ENCODE measurements at places on chromosomes 4 and X.
A peak's percentile ranks its signal among the peaks of the same experiment; 100 is the strongest.

DNA sequence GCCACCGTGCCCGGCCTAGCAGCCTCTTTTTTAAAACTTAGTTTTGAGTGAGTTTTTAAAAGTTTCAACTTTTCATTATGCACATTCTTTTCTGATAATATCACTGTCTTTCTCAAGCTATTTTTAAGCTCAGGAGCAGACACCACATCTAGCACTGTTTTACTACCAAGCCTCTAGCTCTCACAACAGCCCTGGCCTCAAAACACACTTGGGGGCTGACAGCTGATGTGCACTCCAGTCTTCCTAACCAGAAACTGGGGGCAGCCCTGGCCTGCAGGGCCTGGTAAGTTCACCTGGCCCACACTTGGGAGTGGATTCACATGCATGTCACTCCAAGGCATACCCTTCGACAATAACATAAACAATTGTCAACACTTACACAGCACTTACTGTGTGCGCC is 34.0 kb downstream of the CENPU start:
- no peak for DNase-seq

DNA sequence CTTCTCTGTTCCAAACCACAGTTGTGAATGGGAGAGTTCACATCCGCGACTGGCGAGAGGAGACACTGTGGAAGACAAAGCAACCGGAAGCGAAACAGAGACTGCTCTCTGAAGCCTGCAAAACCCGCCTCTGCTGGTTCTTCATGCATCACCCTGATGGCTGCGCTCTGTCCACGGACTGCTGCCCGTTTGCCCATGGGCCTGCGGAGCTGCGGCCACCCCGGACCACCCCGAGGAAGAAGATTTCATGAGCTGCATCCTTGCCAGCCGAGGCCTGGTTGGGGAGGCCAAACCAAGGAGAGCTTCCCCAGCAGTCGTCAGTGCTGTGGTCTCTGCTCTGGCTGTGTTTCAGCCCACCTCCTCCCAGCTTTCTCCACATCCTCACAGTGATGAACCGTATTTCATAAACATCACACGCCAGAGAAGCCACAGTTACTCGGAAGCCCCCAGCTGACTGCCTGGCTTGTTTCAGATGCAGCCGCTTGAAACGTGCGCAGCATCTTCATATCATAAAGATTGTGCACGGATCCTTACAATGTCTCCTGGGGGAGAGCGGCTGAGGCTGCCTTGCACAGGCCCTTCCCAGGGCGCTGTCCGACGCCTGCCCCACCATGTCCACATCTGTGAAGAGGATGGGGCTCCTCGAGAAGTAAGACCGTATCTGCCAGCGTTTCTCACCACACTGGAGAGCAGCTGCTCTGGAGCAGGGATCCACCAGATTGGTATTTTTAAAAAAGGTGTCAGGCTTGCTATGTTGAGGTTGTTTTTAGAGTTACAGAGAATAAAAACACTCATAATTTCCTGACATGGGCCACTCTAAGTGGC is 35.4 kb downstream of the TRMT44 start:
- no peak for DNase-seq

- peak; percentile 18 for DNase-seq
These were observed 114.6 kb downstream of the UBE2K start for GRCh38 chr4:39812500-39812899.

- no peak for DNase-seq
These were observed 34.0 kb downstream of the RNF175 start for GRCh38 chr4:153725831-153726154.

GRCh38 chr4:67512501-67512900 is 32.8 kb downstream of the CENPC start:
- no peak for DNase-seq

DNA sequence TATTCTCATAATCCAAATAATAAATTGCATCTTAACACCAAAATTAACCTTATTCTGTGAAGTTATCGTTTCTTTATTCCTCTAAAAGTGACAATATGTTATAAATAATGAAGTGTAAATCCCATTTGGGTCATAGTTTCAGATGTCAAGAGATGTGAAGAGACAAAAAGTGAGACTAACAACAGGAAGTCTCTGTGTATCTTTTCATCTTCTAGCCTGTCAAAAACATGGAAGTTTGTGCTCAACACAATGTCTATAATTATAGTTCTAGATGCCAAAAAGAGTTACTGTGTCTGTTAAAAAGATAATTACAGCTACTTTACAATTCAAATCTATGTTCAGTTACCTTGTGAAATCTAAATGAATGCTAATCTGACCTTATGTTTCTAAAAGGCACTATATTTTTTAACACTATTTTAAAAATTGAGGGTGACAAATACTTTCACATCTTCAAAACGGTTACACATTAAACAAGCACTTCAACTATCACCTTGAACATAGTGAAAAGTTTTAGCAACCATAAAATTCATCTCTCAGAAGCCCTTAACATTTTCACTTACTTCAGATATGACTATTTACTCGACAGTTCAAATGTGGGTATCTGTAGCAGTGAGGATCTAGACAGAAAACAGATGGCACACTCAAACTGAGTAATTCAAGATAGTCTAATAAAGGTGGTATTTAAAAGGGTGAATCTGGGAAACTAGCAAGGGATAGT is 509.8 kb downstream of the ARAP2 start:
- no peak for DNase-seq

DNA sequence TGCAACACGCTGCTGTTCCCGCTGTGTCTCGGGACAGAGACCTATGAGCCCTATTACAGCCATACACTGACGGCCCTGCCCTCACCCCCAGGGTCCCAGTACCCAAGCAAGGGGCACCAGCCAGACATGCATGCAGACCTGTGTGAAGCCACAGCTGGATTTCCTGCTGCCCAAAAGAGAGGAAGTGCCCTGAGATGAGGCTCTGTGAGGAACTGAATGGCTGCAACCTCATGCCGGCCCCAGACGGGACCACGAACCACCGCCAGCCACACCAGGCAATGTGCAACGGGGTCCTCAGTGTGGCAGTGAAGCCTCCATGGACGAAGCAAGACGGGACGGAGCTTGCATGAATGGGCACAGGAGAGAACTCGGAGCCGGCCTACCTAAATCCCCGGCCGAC is 21.1 kb downstream of the CTBP1 start:
- DNase-seq = no peak

- no peak for DNase-seq
These were observed 5.6 kb upstream of the BANK1 start for GRCh38 chr4:101784957-101785356.

- DNase-seq = no peak
These were observed 154.4 kb upstream of the TLL1 start for GRCh38 chr4:165718660-165719059.

- no peak for DNase-seq
These were observed 86.3 kb downstream of the ZNF827 start for GRCh38 chr4:145852256-145852839.

DNA sequence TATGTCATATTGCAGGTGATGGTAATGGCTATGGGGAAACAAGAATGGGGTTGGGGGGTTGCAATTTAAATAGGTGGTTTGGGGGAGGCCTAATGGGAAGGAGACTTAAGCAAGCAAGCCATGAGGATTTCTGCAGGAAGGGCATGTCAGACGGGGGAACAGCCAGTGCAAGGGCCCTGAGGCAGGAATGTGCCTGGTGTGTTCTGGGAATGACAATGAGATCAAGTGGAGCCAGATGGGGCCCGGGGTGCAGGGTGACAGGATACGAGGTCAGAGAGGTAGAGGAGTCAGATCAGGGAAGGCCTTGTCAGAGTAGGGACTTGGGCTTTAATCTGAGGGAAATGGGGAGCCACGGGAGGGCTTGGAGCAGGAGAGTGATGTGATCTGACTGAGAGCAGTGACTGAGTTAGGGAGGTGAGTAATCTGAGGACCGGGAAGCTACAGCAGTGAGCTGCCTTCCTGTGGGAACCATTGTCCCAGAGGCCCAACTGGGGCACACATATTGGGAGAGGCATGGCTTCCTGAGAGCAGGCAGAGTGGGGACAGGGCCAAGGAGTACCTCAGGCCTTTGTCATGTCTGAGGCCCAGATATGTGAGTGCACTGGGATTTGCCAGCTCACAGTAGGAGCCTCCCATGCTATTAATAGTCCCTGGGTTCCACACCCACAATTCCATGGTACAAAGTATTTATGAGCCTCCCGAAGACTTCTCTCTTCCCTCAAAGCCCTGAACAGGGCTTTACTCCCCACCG is 139.8 kb downstream of the BCOR start:
- no peak for DNase-seq

- DNase-seq = no peak
These were observed 86.0 kb upstream of the AFAP1 start for GRCh38 chr4:8025668-8026067.

- DNase-seq = no peak
These were observed 125.5 kb upstream of the NRK start for GRCh38 chrX:105696870-105697269.

DNA sequence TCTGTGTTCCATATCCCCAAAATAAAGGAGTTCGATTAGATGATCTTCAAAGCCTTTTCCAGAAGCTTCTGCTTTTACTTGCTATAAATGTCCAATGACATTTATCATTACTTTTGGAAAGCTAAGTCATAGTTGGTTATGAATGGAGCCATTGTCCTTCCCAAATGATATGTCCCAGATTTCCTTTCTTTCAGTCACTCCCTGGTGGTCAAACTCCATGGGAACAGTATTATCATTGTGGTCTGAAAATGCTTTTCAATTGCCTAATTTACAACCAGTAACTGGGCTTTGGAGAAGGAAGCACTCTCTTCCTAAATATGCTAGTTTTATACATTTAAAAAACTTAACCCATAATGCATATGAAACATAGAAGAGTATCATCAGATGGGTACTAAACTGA is 571.5 kb upstream of the AMOT start:
- no peak for DNase-seq

- no peak for DNase-seq
These were observed 8.9 kb downstream of the CLCN4 start for GRCh38 chrX:10165580-10166247.

- no peak for DNase-seq
These were observed 96.9 kb upstream of the CITED1 start for GRCh38 chrX:72402614-72403013.

GRCh38 chr4:7051905-7052304 is 8.7 kb downstream of the TADA2B start:
- no peak for DNase-seq

DNA sequence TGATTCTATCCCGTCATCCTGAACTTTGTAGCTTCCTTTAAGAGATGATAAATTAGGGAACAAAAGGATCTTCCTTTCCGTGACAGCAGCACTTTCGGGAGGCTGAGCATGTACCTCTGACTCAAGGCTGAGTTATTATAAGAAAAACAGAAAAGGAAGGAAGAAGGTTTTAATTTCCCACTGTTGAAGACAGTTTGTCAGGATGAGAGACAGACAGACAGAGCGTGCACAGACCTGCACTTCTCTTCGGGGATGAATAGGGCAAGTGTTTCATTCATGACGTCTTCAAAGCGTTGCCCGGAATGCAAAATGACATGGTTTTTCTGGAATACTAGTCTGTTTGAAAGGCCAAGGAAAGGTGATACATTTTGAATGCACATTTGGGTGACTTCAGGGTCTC is 405.3 kb upstream of the FAT1 start:
- DNase-seq = no peak

DNA sequence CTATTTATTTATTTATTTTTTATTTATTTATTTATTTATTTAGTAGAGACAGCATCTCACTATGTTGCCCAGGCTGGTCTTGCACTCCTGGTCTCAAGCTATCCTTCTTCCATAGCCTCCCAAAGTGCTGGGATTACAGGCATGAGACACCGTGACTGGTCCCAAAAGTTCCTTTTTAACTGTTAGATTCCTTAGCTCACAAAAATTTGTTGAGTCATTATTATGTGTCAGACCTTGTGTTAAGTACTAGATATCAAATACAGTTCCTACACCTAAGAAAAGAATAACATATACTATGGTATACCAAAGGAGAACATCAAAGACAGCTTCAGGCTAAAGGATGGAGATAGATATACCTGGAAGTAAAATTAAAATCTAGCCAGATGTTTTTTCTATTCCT is 11.6 kb downstream of the FGA start:
- no peak for DNase-seq

DNA sequence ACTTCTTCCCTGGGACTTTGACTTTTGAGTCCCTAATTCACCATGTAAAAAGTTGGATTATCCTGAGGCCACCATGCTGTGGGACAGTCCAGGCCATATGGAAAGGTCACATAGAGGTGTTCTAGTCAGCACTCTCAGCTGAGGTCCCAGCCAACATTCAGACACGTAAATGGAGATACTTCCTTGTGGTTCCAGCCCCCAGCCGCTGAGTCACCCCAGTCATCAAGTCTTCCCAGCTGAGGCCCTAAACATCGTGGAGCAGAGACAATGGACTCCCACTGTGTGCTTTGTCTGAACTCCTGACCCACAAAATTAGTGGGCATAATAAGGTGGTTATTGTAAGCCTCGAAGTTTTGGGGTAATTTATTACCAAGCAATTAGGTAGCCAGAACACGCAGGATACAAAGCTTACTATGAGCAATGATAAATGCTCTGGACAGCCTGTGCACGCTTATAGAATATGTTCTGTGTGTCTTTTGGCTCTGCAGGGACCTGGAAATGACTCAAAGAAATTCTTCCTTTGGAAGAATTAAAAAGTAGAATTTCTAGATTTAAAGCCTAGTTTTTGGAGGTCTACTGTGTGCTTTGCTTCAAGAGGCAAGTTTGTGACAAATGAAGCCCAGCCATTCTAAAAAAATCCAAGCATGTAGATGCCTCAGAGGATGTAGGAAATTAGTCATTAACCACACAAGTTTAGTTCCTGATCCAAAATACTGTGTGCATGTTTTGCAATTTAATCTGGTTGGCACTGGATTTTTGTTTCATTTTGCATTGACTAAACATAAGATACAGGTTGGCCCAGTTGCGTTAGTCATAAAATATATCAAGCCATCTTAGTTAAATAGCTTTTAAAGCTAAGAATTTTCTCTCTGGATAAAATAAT is 33.2 kb upstream of the SLC9A7 start:
- DNase-seq = peak; percentile 8

DNA sequence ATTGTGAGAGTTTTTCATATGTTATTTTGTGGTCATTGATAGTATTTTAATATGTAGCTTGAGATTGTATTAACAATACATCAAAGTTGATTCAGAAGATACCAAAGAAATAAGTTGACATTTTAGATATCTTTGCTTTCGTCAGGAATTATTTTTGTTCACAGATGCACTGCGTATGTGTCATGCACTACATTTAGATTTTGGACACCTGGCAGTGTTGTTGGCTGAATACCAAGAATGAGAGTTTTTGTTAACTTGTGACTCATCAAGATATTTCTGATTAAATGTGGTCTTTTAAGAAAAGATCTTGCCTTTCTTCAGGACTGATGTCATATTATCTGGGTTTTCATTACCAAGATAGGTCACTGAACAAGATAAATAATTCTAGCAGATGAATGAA is 633.4 kb downstream of the CENPC start:
- no peak for DNase-seq

All from CD4-positive, alpha-beta T cell treated with Interferon alpha-2 for 1 hour (primary cell).